ENCODE measurements at places on chromosomes 5 and 9.

DNA sequence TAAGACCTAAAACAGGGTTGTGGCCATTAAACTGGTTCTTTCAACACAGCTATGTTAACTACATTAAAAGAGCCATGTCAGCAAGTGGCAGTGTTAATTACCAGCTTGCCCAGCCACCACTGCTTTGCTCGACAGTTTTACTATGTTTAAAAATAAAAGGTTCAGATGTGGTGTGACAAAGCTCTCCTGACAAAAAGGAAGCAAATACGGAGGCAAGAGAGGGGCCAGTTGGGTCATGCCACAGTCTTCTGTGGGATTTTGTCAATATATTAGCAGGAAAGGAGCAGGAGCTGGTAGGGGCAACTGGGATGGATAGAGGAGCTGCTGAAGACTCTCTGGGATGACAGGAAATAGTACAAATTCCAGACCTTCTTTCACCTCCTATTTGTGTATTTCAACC is 113.5 kb upstream of the PCA3 start:
- no peaks in the 10 kb centered on the region for H3K36me3 ChIP-seq
- DNase-seq: no peak
- H3K4me3 ChIP-seq: peak overlapping the region; percentile 40
- H3K4me1 ChIP-seq: peaks cover under 1% of the 10 kb centered on the region
- no peaks in the 10 kb centered on the region for H3K27me3 ChIP-seq
- no peak overlapping the region for H3K27ac ChIP-seq

GRCh38 chr5:87503004-87503403 is 90.3 kb upstream of the CCNH start:
- H3K4me3 ChIP-seq: no peak overlapping the region
- H3K36me3 ChIP-seq: no peaks in the 10 kb centered on the region
- no peak overlapping the region for H3K27ac ChIP-seq

- DNase-seq: no peak
- no peak overlapping the region for H3K4me3 ChIP-seq
- no peak overlapping the region for H3K27ac ChIP-seq
- H3K27me3 ChIP-seq: no peaks in the 10 kb centered on the region
- no peaks in the 10 kb centered on the region for H3K4me1 ChIP-seq
Measured at GRCh38 chr5:157606046-157606445, 30.5 kb upstream of the ADAM19 start.

DNA sequence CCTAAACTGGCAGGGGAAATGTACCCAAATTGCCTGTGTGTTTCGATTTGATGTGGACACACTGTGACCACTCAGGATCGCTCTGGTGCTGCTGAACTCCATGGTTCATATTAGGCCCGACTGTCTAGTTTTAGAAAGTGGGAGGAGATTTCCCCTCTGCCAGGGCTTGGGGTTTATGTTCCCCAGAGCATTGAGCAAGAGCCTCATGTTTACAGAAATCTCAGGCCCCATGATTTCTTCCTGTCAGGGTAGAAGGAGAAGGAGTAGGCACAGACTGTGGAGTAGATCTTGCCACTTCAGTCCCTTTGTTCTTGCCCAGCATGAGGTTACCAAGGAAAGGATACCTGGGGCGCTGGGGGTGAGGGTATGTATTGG is 40.8 kb upstream of the GLRX start:
- DNase-seq: peak; percentile 48
- H3K4me3 ChIP-seq: peak overlapping the region; percentile 31
- H3K27me3 ChIP-seq: no peaks in the 10 kb centered on the region

DNA sequence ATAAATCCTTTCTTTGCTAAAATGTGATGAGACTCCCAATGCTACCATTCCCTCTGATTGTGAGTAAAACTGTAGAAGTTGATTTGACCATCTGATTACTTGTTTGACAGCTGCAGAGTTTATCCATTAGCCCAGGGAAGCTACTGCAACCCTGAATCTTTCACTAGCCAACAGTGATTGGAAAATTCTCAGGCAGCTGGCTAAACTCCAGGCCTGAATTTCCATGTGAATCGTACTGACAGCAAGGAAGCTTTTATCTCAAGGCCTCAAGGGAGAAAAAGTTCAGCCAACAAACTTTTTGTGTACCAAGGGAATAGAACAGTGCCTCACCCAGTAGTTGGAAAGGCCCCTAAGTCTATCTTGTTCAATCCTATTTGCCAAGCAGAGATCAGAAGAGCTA is 246.7 kb upstream of the TRPM3 start:
- no peak overlapping the region for H3K4me3 ChIP-seq
- H3K27me3 ChIP-seq: no peaks in the 10 kb centered on the region
- no peaks in the 10 kb centered on the region for H3K36me3 ChIP-seq
- H3K4me1 ChIP-seq: no peaks in the 10 kb centered on the region
- no peak for DNase-seq
